Suppressor macrophage (primary cell): ENCODE measurements at places on chromosomes 11 and 22.

GRCh38 chr11:60765355-60765754 is 8.7 kb downstream of the MS4A15 start:
- DNase-seq = no peak

- no peak for DNase-seq
Measured at GRCh38 chr11:73325036-73325981, 17.2 kb downstream of the ARHGEF17 start.

DNA sequence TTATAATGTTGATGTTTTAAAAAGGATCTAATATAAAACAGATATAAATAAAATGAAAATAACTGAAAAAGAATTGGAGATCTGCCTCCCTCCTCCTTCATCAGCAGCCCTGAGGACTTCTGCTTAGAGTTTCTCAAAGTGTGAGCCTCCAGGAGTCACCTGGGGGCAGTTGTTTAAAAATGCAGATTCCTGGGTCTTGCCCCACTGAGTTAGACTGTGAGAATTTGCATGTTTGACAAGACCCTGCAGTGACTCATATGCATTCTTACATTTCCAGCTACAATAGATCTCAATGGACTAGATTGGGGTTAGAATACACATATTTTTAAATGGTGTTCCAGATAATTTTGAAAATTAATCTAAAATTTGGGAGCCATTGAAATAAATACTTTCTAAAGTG is 798 bp upstream of the OOSP3 start:
- DNase-seq = no peak

GRCh38 chr11:111421251-111421650 is 42.2 kb upstream of the POU2AF1 start:
- DNase-seq = no peak

GRCh38 chr11:28903716-28904115 is 795.5 kb downstream of the METTL15 start:
- DNase-seq = no peak
